ENCODE measurements at places on chromosomes 1 and 21. TPM values are rescaled to one million over a fixed set of nuclear protein-coding genes. Genes with fewer than 3 reads are reported as not detected.

ZNF683 gene
- total RNA-seq = not detected

AIRE gene
- total RNA-seq = 0.28 TPM

AGPAT3 gene
- total RNA-seq = 33.5 TPM

AADACL4 gene
- not detected for total RNA-seq

LYPD8 gene
- not detected for total RNA-seq

KLF17 gene
- 0.19 TPM for total RNA-seq

RSPO1 gene
- under 0.01 TPM for total RNA-seq

ARHGAP30 gene
- not detected for total RNA-seq

LCE1C gene
- total RNA-seq = not detected

CD84 gene
- not detected for total RNA-seq
